ENCODE measurements at places on chromosomes 1 and 21.
A peak's percentile ranks its signal among the peaks of the same experiment; 100 is the strongest.

DNA sequence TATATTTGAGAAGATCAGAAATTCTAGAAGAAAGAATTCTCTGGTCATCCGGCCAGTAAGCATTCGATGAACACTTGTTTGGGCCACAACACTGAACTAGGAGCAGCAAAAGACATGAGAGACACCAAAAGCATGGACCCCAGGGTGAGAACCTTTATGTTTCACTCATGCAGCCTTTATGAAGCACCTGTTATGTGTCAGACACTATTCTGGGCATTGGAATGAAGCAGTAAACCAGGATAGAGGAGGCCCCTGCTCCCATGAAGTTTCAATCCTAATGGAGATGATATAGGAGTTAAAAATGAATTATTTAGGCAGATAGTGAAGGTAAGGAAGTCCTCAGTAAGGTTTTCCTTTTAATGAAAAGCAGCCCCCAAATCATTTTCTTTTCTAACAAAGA lies 43.6 kb downstream of the OLFML3 start:
- DNase-seq: no peak

DNA sequence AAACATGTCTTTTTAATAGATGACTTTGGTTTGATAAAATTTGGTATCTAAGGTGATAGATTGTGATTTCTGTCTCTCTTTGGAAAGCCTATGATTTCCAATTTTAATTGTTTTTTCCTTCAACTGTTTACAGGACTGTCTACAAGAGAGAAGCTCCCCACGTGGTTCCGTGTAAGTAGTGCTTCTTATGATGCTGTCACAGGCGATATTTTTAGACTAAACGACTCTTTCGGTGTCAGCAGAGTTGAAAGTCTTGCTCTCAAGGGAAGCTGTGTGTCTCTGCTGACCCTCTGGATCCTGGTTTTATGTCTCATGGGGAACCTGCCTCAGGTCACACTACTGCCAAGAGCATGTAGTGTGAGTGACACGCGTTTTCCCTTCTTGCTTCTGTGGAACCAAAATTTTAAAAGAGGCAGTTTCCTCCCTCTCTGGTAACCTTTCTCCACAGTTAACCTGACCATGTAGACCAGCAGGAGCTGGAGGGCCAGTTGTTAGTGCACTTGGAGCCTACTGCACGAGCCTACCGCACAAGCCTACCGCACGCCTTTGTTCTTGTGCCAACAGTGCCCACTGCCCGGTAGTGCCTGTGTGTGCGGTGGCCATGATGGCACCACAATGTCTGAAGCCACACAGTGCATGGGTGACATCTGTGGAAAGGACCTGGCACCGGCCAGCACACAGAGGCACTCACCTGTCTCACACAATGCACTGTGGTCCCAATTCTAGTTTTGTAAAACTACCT lies 91.9 kb downstream of the PCBP3 start:
- no peak for DNase-seq

DNA sequence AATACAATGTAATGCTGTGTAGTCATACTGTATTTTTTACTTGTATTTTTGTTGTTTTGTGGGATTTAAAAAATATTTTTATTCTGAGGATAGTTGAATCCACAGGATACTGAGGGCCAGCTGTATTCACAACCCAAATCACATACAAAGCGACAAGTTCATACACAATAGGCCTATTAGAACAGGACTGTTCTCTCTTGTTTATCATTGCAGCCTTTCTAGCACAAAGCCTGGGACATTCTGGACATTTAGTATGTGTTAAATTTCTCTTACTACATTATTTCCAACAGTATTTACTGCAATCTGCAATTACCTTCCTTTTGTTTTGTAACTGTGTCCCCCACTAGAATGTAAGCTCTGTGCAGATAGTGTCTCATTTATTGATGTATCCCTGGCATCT lies 65.4 kb downstream of the SLC35A3 start:
- no peak for DNase-seq

GRCh38 chr1:190138266-190138665 lies 339.4 kb downstream of the BRINP3 start:
- DNase-seq: no peak

- no peak for DNase-seq
These were observed 2.8 kb upstream of the ZMPSTE24 start for GRCh38 chr1:40255231-40255630.

DNA sequence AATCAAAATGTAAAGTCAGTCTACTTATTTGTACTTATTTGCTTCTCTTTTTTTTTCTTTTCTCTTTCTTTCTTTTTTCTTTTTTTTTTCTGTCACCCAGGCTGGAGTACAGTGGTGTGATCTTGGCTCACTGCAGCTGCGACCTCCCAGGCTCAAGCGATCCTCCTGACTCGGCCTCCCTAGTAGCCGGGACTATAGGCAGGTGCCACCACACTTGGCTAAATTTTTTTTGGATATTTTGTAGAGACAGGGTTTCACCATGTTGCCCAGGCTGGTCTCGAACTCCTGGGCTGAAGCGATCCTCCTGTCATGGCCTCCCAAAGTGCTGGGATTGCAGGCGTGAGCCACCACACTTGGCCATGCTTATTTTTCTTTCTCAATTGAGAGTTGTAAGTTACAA lies 98.8 kb upstream of the ZBTB40 start:
- no peak for DNase-seq

DNA sequence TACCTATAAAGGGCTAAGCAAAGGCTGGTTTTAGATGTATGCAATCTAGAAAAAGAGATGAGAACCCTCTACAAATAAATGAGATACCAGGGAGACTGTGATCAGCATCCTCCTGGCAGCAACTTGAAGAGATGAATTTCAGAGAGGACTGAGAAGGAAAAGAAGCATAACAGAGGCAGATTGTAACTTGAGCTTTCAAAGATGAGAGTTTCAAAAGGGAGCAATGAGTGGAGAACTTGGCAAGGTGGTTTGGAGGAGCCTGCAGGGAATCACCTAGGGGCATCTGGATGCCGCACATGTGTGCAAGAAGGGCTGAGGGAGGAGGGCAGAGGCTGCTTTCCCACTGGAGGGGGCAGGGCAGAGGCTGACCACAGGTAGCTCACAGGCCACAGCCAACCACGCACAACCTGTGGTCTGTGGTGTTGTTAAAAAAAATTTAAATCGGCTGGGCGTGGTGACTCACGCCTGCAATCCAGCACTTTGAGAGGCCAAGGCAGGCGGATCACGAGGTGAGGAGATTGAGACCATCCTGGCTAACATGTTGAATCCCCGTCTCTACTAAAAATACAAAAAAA lies 50.2 kb downstream of the PCNX2 start:
- DNase-seq: no peak

GRCh38 chr1:174883409-174883808 lies 116.3 kb upstream of the CACYBP start:
- DNase-seq: peak; percentile 41

GRCh38 chr1:156176610-156177210 lies 17.2 kb upstream of the SLC25A44 start:
- DNase-seq: no peak

GRCh38 chr1:52037909-52038308 lies 4.3 kb upstream of the KTI12 start:
- no peak for DNase-seq

DNA sequence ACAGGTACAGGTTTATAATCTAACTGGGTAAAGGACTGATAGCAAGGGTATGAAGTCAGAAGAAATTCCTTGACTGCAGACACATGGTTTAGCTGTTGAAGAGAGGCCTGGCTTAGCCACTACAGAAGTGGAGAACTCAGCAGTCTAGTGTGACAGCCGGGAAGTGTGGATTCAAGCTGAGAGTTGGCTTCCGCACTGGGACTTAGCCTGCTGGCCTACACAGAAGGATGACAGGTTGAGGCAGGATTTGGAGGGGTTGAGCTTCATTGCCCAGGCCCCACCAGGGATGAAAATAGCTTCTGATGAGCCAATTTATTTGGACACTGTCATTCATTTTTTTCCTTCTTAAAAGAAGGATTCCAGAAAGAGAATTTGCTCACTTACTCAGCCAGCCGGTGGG lies 284.4 kb downstream of the PCP4 start:
- DNase-seq: no peak

DNA sequence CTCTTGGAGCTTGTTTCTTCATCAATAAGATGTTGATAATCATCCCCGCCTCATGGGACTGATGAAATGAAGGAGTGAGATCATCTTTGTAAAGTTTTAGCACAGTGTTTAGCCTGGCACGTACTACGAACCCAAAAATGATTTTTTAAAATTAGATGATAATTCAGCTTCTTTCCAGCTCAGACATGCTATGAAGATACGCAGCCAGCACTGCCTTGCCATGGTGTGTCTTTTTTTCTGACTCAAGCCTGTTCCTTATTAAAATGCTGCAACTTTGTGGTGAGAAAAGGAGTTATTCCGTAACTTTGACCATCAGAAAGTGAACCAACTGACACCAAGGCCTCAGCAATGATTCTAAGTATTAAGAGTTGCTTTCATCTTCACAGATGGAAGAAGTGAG lies 269.0 kb downstream of the LTN1 start:
- no peak for DNase-seq

- no peak for DNase-seq
These were observed 45.8 kb upstream of the CYP2J2 start for GRCh38 chr1:59972216-59972927.

DNA sequence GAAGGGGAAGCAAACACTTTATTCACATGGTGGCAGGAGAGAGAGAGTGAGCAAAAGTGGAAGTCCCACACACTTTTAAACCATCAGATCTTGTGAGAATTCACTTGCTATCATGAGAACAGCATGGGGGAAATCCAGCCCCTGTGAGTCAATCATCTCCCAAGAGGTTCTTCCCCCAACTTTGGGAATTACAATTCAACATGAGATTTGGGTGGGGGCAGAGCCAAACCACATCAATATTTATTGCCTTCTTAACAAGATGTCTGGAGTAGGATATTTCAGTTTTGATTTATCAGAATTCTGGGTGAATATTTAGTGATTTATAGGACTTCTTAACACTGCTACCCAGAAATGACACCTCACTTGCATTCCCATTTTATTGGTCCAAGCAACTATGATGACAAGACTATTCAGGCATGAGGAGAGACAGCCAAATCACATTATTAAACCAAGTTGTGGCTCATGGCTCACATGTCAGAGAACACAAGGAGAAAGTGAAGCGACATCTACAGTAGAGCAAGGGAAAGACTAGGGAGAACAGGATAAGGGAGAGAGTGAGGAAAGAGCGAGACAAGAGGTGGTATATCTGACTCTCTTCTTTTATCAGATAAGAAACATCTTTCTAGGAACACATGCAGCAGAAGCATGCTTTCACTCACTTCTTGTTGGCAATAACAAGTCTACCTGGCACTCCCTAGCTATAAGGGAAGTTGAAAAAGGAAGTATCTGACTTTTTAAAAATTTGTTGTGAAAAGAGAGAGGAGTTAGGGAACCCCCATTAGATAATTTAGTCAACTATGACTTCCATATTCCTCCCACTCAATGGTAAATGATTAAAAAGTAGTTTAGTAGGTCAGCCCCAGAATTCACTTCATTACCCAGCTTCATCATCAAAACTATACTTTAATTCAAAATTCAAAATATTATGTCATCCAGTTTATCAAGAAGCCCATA lies 36.6 kb upstream of the PTPRC start:
- DNase-seq: no peak

DNA sequence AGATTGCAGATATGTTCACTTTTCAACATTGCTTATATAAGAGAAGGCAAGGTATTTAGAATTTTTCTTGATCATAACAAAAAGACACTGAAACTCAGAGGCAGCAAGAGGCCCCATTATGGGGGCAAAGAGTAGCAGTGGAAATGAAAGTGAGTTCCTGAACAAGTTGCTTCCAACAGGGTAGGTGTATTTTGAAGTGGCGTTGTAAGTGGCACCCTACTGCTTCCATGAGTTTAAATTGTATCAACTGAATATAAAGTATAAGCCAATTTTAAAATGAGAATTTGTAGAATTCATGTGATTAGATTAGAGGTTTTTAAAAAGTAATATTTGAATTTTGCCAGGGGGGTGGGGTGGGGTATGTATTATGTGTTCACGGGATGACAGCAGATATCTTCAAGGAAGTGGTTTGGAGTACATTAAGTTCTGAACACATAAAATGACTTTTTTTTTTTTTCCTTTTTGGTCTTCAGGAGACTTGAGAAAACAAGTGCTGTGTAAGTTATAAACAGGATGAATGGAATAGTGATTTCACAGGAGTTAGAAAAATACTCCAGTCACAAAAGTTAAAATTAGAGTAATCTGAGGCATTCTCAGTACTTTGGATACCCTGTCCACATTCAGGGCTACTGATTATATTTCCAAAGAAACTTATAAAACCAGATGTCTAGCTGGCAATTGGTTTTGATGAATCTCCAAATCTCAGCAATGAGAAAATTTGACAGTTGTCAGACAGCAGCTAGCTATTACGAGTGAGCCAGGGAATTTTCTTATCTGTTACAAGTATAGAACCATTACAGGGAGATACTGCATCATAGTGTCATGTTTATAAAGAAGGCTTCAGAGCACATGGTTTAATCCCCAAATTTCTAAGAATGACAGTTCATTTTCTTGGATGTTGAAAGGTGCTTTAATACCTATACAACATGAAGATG lies 182.0 kb downstream of the ST6GALNAC3 start:
- DNase-seq: peak; percentile 9

DNA sequence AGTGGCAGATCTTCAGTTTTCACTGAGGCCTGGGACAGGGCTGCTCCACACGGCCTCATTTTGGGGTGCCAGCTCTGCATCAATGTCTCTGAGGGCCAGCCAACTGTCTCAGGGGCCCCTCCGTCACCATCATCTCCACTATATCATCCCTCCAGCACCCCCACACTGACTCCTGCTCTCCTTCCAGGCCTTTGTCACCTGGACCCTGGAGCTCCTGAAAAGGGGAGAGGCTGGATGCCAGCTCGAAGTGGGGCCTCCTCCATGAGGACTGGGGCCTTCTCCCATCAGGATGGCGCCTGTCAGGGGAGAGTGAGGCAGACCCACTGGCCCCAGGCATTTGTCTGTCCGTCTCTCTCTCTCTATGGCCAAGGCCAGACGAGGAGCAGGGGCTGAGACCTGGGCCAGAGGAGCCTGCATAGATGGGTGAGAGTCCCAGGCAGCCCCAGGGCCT lies 44.7 kb upstream of the LRP8 start:
- no peak for DNase-seq

DNA sequence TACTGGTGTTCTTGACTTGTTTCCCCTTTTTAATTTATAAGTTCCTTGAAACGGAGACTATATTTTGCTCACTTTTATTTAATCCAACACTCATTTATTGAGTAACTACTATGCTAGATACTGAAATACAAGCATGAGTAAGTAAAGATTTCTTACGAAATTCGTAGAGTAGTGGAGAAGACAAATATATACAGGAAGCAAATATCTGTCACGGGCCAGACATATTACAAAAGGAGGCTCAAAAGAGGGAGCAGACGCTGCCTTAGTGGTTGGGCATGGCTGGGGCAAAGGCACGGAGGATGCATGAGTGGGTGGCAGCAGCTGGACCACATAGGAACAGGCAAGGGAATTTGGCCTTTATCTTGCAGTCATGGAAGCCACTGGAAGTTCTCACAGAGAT lies 6.8 kb downstream of the NCF2 start:
- DNase-seq: no peak

DNA sequence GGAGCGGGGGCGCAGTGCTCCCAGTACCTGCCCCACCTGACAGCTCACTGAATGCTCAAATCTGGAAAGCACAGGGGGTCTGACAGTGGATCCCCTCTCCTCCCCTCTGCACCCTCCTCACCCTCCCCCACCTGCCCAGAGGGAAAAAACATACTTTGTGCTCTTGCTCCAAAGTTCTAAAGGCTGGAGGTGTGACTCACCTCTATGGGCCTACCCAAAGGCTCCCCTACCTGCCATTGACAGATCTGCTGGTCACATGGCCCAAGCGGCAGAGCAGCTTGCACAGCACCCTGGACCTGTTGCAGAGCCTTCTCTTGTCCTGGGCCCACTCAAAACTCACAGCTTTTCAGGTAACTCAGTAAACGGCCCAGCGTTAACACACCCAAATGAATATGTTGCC lies 55.7 kb downstream of the ADSS2 start:
- no peak for DNase-seq
